HCT116 (cell line): ENCODE measurements at places on chromosomes 5 and 9.

GRCh38 chr5:135487037-135487395 lies 34.9 kb upstream of the TIFAB start:
- no peak for DNase-seq

DNA sequence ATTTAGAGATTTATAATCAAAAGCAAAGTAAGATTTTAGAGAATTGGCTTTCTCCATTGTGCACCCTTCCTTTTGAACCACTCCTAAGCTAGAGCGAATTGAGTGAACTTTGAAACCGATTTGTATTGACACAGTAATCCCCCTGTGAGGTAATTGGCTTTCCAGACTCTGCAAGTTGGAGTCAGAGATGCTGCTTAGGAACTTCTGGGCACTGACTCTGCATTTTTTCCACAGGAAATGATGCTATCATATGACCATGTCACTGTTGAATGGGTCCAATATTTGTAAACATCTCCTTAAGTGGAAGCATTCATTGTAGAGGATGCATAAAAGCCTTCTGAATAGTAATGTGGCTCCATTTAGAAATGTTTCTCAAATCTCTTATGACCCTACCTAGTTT lies 394.4 kb upstream of the ZNF608 start:
- no peak for DNase-seq

DNA sequence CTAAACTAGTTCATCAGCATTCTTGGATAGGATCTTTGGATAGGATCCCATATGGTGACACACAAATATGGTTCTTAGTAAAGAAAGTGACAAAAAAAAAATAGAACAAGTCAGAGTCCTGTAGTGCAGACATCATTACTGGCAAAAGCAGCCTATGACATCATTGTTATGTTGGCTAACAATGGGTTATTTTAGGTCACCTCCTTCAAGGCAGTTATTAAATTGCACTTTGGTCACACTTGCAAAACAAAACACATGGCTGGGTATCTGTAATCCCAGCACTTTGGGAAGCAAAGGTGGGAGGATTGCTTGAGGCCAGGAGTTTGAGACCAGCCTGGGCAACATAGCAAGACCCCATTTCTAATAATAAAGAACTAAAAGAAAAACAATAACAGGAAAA lies 185.9 kb downstream of the KIAA0825 start:
- DNase-seq, result no peak

- DNase-seq, result no peak
Measured at GRCh38 chr9:121324755-121325154, 45.3 kb downstream of the STOM start.

DNA sequence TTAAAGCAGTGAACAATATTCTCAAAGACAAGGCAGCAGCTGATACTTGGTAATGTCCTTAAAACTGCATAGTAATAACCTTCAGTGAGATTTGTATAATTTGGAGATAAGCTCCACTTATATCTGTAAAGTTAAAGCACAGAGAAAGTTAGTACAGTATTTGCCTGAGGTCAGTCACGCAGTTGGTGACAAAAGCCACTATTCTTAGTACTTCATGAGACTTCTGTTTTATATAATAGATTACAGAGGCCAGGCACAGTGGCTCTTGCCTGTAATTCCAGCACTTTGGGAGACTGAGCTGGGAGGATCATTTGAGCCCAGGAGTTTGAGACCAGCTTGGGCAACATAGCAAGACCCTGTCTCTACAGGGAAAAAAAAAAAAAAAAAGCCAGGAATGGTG lies 266.4 kb upstream of the DMRT1 start:
- no peak for DNase-seq

DNA sequence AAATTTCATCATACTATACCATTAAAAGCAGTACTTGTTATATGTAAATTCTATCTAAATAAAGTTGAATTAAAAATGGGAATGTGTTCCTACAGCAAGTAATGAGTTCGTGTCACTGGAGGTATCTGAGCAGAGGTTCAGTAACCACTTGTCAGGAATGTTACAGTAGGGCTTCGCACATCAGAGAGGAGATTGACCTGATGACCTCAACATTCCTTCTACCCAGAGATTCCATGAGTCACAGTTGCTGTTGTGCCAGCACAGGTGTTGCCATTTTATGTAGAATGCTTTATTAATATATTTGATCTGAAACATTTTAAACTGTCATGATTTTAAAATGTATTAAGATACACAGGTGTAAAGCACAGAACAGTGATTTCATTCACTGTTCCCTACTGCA lies 60.3 kb downstream of the STX17 start:
- DNase-seq, result peak; percentile 76

GRCh38 chr5:159921721-159922120 lies 5.4 kb downstream of the ADRA1B start:
- DNase-seq, result no peak

DNA sequence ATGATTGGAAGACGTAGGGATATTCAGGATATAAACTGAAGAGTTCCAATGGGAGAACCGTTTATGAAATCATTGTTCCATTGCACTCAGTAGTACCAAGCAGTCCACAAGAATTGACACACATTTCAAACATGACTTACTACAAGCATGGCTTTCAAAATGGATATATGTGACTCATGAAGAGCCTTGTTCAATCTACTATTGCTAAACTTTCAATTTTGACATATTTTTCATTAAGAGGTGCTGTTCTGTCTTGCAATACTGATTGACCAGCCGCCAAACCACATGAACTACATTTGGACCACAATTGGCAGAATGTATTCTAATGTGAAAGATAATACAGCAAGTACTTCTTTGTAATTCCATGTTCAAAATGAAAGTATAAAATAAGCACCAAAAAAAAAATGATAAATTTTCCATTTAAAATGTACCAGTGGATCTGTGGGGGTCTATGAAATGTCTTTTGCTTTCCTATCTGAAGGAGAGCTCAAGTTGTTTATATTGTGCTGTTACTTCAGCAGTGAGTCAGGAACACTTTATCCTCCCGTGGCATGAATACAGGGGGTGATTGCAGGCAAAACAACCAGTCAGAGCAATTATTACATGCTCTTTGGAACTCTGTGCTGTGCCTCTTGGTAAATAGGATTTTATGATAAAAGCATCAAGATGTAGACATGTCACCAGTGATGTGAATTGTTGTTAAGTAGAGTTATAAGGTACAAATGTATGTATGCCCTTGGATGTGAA lies 366.0 kb downstream of the ARRDC3 start:
- no peak for DNase-seq

DNA sequence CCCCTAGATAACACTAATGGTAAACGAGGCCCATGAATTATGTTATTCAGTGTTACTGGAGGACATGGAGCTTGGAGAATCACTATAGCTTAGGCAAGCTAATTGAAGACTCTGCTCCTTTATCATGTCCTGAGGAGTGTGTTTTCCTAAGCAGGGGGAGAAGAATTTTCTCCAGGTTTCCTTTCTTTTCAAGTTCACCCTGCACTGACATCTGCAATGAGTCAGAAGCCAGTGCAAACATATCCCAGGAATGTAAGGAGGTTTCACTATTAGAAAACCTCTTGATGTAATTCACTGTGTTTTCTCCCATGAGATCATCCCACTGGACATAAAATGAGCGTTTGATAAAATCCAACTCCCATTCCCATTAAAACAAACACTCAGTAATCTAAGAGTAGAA lies 75.6 kb downstream of the DMRT2 start:
- DNase-seq, result no peak

DNA sequence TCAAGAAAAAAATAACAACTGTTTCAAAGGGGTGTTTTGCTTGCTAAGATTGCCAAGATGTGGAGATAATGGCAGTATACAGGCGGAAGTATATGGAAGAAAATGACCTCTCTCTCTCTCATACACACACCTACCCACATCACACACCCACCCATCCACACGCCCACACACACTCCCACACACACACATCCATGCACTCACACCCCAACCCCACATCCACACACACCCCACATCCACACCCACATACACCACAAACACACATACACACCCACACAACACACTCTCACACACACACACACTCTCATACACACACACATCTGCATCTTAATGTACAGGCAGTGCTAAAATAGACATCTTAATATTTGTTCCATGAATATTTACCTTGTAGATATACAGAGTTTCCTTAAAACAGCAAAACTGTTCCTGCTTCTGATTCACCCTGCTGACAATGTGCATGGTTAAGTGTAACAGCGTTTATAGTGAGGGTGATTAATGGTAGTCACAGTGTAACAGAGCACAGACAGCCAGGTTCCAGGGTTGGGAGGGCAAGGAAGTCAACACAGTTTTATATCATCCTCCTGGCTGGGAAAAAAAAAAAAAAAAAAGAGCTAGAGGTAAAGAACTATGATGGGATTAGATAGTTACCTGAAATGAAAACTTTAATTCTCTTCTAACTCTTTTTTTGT lies 8.3 kb downstream of the BHMT2 start:
- no peak for DNase-seq

DNA sequence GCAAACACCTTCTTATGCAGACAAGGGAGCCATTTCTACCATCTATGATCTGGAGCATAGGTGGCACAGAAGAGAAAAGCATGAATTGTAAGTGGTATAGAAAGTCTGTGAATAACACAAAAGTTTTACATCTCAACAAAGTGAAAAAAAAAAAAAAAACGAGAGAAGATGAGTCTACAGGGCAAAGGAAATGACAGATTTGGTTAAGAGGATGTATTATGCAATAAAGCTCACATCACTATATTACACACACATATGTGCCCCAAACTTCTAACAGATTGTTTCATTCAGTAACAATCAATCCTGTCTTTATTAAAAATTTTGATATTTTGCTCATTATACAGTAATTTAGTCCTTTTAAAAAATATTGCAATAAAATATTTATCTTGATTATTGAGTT lies 49.8 kb downstream of the CERT1 start:
- no peak for DNase-seq

DNA sequence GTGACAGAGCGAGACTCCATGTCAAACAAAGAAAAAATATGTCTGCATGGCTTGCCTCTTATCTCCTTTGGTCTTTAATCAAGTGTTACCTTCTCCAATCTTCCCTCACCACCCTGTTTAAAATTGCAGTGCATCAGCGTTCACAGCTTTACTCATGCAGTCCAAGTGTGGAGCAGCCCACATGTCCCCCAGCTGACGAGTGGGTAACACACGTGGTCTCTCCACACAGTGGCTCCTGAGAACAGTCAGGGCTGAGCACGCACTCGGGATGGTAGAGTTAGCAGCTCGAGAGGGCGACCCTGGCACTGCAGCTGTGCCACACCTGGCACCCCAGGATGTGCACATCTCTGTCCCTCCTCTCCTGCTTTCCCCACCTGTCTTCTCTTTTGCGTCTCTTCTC lies 25.9 kb upstream of the CFAP157 start:
- DNase-seq, result no peak

DNA sequence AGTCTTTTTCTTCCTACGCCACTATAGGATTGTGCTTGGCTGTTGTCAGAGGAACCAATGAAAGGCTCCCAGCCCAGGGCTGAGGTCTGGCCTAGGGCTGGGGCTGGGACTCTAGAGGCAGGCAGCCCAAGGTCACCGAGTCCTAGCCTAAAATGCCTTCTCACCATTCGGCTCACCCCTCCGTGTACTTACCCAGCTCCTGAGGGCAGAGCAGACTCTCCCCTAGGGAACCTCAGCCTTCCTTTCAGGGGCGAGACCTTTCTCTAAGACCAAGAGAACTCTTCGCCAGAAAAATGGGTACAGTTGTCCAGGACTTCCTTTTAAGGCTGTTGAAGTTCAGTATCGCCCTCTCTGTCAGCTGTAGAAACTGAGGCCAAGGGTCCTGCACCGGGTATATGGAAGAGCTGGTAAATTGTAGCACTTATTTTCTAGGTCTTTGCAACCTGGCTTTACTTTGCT lies 1.7 kb upstream of the SPRY4 start:
- no peak for DNase-seq

GRCh38 chr9:109349421-109349846 lies 28.6 kb upstream of the EPB41L4B start:
- DNase-seq, result no peak

- DNase-seq, result no peak
Measured at GRCh38 chr5:124979251-124979650, 232.8 kb upstream of the ZNF608 start.

DNA sequence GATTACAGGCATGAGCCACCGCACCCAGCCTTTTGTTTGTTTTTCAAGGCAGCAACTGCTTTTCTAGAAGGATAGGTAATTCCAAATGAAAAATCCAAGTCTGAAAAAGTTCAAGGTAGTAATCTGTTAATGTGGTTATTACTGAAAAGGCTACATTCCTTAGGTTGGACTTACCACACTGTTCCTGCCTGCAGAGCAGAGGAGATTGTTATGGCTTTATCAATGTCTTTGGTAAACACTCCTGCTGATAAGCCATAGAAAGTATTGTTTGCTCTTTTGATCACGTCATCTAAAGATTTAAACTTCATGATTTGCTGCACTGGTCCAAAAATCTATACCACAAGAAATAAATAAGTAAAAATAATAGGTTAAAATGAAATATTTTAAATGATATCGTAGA lies 43.4 kb downstream of the ALDH1A1 start:
- no peak for DNase-seq

GRCh38 chr9:36336131-36336907 lies 63.8 kb downstream of the RNF38 start:
- DNase-seq, result no peak

GRCh38 chr5:35172533-35172932 lies 57.8 kb downstream of the PRLR start:
- no peak for DNase-seq

- no peak for DNase-seq
Measured at GRCh38 chr5:128572051-128572929, 34.2 kb upstream of the FBN2 start.

GRCh38 chr5:154242442-154242841 lies 51.9 kb downstream of the GALNT10 start:
- DNase-seq, result no peak

- DNase-seq, result peak; percentile 16
Measured at GRCh38 chr9:119968836-119969707, 599.8 kb upstream of the BRINP1 start.

- no peak for DNase-seq
Measured at GRCh38 chr9:13718539-13718938, 439.0 kb upstream of the MPDZ start.

- DNase-seq, result no peak
Measured at GRCh38 chr9:127277099-127277498, 12.5 kb downstream of the GARNL3 start.

- peak; percentile 22 for DNase-seq
Measured at GRCh38 chr9:132214027-132214622, 52.3 kb downstream of the NTNG2 start.

- DNase-seq, result no peak
Measured at GRCh38 chr5:96317945-96318344, 115.1 kb downstream of the PCSK1 start.
